ENCODE measurements at places on chromosomes 12 and 14. TPM values are rescaled to one million over a fixed set of nuclear protein-coding genes. Genes with fewer than 3 reads are reported as not detected.

The KRT77 gene
- total RNA-seq = not detected

The RTL1 gene
- not detected for total RNA-seq

The OR4K5 gene
- total RNA-seq = not detected

The MYF6 gene
- total RNA-seq = not detected

The PRB2 gene
- total RNA-seq = not detected

The SDR9C7 gene
- total RNA-seq = not detected

The KRT5 gene
- not detected for total RNA-seq

The NUP37 gene
- 39.4 TPM for total RNA-seq

The RIMBP2 gene
- not detected for total RNA-seq

The NTF3 gene
- 4.8 TPM for total RNA-seq

The MMP14 gene
- 475 TPM for total RNA-seq

The PPP1R1A gene
- total RNA-seq = not detected

The NUAK1 gene
- total RNA-seq = 29.6 TPM

The INHBC gene
- total RNA-seq = not detected

GRCh38 chr12:56158926-56159461 is 835 bp downstream of the MYL6 start:
- DNase-seq = peak; percentile 69

- no peak for DNase-seq
Observed at GRCh38 chr12:132658149-132658894, 28.8 kb downstream of the POLE start.

DNA sequence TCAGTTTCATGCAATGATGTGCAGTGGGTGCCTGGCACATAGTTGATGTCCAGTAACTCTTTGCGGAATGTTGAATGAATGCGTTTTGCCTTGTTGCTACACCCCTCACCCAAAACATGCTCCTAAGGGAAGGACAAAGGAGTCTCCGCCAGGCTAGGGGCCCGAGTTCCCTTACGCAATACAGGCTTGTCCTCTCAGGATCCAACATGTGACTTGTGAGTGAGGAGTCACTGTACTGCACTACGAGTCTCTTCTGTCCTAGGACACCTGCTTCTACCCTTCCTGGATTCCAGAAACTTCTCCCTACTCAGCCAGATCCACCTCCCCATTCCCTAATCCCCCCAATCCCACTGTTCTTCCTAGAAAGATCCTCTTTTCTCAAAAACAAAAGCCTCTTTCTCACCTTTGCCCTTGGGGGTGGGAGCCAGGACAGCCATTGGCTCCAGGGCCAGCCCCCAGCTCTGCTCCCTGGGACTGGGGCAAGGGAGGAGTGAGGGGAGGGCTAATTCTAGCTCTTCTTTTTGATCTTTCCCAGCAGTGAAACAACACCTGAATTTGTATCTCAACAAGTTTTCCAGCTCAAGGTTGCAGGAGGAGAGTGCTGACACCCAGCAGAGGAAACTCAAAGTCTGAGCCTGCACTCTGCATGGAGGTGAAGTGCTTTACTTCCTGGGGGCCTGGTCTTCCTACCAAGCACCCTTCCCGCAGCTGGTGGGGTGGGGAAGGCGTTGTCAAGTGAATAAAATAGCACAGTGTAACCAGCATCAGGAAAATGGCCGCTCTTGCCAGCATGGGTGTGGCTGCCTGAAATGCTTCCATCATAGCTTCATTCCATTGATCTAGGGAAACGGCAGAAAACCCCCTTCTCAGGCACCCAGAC is 3.4 kb upstream of the OTUB2 start:
- DNase-seq = no peak

GRCh38 chr12:110102255-110102654 is 21.9 kb upstream of the IFT81 start:
- peak; percentile 66 for DNase-seq

DNA sequence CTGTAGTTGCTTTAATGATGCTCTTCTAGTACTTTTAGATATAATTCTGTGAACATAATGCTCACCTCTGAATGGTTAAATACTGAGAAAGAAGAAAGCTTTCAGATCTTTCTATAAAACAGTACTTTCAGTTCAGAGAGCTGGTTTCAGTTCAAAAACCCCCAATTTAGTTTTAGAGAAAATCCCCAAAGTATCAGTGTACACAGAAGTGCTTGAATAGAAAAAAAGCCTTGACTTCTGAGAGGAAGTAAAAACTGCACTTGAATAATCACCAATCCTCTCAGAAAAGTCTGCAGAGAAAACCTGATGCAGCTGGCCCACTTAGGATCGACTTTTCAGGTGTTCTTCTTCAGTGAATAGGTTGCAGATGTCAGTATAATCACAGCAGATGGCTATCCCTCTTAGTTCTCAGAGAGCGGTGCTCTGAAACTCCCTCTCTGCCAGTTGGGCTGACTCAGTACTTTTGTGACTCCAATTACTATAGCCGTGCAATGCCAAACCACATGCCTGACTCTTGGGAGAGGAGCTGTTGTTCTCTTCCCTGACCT is 616.3 kb downstream of the LRFN5 start:
- DNase-seq = peak; percentile 88

- no peak for DNase-seq
Observed at GRCh38 chr14:77599889-77600288, 16.5 kb downstream of the SPTLC2 start.

DNA sequence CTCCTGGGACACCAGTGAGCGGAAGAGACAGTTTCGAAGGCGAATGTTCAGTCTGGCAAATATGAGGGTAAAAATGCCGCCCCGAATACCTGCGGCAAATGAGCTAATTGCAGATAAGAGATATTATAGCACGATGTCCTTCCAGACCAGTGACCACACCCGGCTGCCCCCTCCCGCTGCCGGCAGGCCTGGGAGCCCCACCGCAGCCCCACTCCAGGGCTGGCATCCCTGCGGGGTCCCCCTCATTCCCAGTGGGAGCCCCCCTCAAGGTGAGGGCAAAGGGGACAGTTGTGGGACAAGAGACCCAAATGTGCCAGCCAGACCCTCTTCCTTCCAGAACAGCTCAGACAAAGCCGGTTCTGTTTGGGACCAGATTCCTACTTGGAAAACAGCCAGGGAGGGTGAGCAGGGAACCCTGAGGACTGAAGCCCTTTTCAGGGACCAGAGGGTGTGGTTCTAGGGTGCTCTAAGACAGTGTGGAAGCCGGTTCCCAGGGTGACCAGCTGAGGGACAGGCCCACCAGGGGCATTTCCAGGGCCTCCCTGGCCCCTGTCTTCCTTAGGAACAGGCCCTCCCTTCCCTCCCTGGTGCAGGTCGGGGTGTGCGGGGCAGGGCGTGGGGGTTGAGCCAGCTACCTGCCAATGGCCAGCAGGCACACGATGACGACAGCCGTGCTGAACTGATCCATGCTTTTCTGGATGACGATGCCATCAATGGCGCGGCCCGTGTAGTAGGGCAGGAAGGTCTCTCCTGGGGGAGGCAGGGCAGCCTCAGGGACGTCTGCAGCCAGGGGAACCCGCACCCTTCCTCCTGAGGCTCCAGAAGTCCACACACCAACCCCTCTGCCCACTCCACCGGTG is 16.2 kb downstream of the ABCB9 start:
- no peak for DNase-seq

DNA sequence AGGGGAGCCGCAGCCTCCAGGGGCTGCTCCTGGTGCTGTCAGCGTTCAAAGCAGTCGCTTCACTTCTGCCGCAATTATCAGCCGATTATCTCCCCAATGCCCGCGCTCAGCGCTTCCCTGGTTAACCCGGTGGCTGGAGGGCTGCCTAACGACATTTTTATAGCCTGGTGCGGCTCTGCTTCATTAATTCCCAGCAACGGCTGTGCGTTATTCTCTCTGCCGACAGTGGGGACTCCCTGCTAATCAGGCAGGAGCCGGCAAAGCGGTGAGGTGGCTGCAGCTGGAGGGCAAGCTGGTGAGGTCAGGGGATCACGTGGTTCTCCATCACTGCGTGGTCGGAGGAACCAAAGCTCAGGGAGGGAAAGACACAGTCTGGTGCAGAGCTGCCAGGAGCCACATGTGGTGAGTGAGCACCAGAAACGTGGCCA is 62.9 kb downstream of the GLRX5 start:
- DNase-seq = peak; percentile 65

GRCh38 chr14:63478010-63478409 is 65.2 kb downstream of the PPP2R5E start:
- DNase-seq = no peak

DNA sequence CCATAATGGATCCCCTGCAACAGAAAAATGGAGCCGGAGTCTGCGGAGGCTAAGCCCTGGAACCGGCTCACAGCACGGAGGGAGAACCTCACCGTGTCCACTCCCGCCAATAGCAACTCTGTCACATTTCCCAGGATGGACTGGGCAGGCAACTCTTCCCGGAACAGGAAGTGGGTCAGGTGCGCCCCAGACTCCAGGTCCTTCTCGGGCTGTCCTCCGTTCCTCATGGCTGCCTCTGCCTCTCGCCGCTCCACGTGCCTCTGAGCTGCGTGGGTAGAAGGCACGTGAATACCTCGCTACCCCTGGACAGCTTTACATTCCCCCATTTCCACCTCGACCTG is 2.2 kb downstream of the CYP27B1 start:
- DNase-seq = no peak

GRCh38 chr14:43438056-43438455 is 1069.0 kb downstream of the FSCB start:
- no peak for DNase-seq

GRCh38 chr12:95185854-95186253 is 31.4 kb downstream of the FGD6 start:
- no peak for DNase-seq

DNA sequence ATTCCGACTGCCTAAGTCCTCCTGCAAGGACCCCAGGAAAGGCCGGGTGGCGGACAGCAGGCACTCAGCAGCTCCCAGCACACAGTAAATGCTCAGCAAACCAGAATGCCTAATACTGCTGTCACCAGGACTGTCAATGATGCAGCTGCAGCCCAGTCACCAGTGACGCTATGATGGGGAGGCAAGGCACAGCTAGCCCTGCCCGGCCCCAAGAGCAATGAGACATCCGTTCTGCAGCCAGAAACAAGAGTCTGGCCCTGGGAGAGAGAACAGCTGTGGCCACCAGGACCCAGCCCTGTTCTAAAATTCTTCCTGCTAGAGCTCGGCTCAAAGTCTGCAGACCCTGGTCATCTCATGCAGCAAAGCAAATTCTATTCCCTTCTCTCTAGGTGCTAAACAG is 69.8 kb downstream of the NCOR2 start:
- peak; percentile 99 for DNase-seq

- DNase-seq = peak; percentile 95
Observed at GRCh38 chr14:88129306-88130056, 124.5 kb downstream of the GPR65 start.

DNA sequence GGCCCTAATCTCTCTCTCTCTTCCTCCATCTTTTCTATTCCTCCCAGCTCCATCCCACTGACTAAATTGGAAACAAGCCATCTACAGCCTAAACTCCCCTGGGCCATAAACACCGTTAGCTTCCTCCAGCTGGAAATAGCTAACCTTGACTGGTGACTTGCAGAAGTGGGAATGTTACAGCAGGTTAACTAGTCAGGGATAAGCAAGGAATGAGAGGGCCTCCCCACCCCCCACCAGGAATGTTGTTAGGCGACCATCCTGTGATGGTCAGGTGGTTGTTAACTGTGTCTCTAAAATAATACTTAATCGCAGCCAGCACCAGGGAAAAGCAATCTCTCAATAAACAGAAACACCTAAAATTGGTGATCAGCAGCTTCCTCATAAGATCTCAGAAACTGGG is 40.8 kb downstream of the MIS18BP1 start:
- DNase-seq = no peak

GRCh38 chr14:29043737-29044136 is 277.1 kb downstream of the FOXG1 start:
- no peak for DNase-seq

DNA sequence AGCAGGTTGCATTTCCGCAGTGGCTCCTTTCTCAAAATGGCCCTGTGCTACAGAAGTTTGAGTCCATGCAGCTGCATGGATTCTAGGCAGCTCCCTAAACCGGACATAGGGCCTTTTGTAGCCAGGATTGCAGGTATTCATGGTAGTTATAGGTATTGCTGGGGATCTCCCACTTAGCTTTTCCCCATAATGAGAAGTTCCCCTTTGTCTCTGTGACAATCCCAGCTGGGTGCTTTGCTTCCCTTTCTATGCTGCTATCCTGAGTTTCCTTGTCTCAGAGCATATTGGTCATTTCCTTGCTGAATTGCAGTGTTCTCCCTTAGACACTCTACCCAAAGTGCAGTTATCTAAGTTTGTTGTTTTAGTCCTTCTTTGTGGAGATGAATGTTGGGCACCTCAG is 120.9 kb upstream of the MIS18BP1 start:
- no peak for DNase-seq

- DNase-seq = peak; percentile 64
Observed at GRCh38 chr12:124395986-124396385, 101.1 kb downstream of the RFLNA start.

DNA sequence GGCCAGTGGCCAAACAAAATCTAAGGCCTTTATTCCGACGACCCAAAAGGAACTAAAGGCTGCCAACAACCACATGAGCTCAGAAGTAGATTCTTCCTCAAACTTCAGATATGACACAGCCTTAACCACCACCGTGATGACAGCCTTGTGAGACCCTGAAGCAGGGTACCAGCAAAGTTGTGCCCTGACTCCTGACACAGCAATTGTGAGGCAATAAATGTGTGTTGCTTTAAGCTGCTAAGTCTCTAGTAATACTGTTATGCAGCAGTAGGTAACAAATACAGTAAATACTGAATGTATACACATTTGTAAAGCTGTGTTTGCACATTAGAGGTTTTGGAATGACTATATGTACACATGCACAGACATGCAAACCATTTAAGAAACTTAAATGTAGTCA is 10.7 kb upstream of the SLC6A13 start:
- DNase-seq = no peak

GRCh38 chr14:77598366-77599070 is 17.9 kb downstream of the SPTLC2 start:
- no peak for DNase-seq

- DNase-seq = no peak
Observed at GRCh38 chr12:8581098-8581784, 31.4 kb downstream of the AICDA start.

DNA sequence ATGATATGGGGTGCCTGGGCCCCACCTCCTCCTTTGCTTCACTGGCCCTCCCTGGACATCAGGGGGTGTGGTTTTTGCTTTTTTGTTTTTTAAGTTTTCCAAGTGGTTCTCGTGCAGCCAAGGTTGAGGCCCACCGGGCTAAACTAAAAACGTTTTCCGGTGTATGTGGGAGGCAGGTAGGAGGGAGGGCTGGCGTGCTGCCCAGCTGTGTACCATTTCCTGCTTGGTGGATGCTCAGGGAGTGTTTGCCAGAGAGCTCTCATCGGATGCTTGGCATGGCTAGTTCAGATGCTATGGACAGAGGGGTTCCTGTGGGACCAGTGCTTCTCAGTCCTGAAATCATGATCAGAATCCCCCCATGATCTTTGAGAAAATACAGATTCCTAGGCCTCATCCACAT is 246.4 kb downstream of the CACNA1C start:
- DNase-seq = no peak

GRCh38 chr12:29750131-29750927 is 33.4 kb downstream of the TMTC1 start:
- DNase-seq = no peak

Data from GM23248 (cell line).